ENCODE measurements at places on chromosomes 1 and 21. TPM values are rescaled to one million over a fixed set of nuclear protein-coding genes. Genes with fewer than 3 reads are reported as not detected.

GBP6 gene
- polyA plus RNA-seq, result not detected

DENND2C gene
- polyA plus RNA-seq, result 3.8 TPM

VCAM1 gene
- 33.5 TPM for polyA plus RNA-seq

RPE65 gene
- 0.17 TPM for polyA plus RNA-seq

RNU1-3 gene
- 1.5 TPM for polyA plus RNA-seq

ARTN gene
- polyA plus RNA-seq, result 4.3 TPM

CAMK1G gene
- polyA plus RNA-seq, result 6.6 TPM

FCGR2B gene
- 0.38 TPM for polyA plus RNA-seq

LCE6A gene
- not detected for polyA plus RNA-seq

CD5L gene
- polyA plus RNA-seq, result not detected

Data from renal cortex interstitium (tissue), 15 donors.